RPMI8226 (cell line): ENCODE measurements at places on chromosomes 5 and 9.
A peak's percentile ranks its signal among the peaks of the same experiment; 100 is the strongest.

- no peak for DNase-seq
Measured at GRCh38 chr5:114473541-114473940, 111.7 kb downstream of the KCNN2 start.

DNA sequence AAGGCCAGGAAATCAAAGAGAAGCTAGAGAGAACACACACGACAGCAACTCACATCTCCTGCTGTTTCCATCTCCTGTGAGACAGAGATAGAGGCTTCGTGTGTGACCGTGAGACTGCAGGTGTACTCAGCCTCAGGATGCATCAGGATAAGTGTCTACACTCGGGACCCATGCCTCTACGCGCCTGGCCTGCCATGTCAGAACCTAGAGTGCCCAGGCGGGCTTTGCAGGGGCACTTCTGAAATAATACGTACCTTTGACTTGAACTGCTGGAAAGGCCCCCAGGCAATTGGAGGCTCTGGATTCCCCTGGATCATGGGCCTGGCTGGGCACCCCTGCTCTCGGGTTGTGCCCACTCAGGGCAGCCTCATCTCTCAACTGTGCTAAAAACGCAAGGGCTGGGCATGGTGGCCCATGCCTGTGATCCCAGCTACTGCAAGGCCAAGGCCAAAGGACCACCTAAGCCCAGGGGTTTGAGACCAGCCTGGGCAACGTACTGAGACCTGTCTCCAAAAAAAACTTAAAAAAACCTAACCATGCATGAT lies 13.0 kb downstream of the CLPTM1L start:
- no peak for DNase-seq

GRCh38 chr5:15002791-15003190 lies 131.2 kb upstream of the ANKH start:
- DNase-seq, result no peak

GRCh38 chr5:57780306-57780960 lies 297.8 kb upstream of the ACTBL2 start:
- DNase-seq, result no peak

DNA sequence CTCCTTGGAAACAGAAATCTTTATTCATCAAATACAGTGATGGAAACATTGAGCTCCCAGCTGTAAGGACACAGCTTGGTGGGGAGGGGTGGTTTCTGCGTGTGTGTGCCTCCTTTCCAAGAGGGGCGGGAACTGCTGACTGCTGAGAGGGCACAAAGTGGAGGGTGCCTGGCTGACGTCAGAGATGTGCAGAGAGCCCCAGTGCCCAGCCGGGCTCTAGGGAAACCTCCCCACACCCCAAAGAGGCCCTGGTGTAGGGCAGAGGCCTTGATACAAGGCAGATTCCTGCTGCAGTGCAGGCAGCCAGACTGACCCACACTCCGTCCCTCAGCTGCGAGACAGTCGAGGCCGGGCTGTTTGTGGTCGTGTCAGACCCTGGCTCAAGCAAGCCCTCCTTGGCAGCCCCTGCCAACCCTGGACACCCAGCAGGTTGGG lies 191.0 kb downstream of the CACNA1B start:
- no peak for DNase-seq

- DNase-seq, result no peak
Measured at GRCh38 chr5:79255786-79256557, 20.0 kb downstream of the JMY start.

- peak; percentile 92 for DNase-seq
Measured at GRCh38 chr9:137236238-137236935, 4.7 kb upstream of the TUBB4B start.

GRCh38 chr9:81539317-81539716 lies 150.0 kb downstream of the TLE1 start:
- no peak for DNase-seq

- no peak for DNase-seq
Measured at GRCh38 chr5:149886692-149887470, 57.7 kb downstream of the PDE6A start.

DNA sequence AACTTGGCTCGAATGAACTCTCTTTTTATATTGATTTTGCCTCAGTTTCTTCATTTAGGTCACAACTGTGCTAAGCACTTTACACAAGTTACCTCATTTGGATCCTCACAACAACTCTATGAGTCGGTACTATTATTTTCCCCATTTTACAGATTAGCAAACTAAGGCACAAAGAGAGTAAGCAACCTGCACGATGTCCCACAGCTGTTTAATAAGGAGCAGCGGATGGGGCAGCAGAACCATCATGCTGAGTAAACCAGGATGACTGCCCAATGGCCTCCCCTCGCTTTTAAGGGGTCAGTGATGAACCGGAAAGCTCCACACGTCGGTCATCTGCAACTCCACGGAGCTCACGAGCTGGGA lies 607 bp downstream of the PRELID2 start:
- DNase-seq, result no peak

GRCh38 chr5:91390268-91390667 lies 7.2 kb upstream of the ARRDC3 start:
- no peak for DNase-seq

- no peak for DNase-seq
Measured at GRCh38 chr5:112720576-112720975, 17.1 kb upstream of the APC start.

GRCh38 chr5:65790371-65791163 lies 68.6 kb downstream of the NLN start:
- no peak for DNase-seq

DNA sequence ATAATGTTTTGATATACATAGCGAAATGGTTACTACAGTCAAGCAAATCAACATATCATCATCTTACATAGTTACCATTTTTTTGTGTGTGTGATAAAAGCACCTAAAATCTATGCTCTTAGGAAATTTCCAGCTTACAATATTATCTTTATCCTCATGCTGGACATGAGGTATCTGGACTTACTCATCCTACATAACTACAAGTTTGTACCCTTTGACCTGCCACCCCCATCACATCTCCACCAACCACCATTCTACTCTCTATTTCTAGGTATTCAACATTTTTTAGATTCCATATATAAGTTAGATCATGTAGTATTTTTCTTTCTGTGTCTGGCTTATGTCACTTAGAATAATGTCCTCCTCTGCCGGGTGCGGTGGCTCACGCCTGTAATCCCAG lies 79.9 kb downstream of the TAF11L14 start:
- no peak for DNase-seq

GRCh38 chr9:32992595-32993238 lies 8.7 kb downstream of the APTX start:
- no peak for DNase-seq

DNA sequence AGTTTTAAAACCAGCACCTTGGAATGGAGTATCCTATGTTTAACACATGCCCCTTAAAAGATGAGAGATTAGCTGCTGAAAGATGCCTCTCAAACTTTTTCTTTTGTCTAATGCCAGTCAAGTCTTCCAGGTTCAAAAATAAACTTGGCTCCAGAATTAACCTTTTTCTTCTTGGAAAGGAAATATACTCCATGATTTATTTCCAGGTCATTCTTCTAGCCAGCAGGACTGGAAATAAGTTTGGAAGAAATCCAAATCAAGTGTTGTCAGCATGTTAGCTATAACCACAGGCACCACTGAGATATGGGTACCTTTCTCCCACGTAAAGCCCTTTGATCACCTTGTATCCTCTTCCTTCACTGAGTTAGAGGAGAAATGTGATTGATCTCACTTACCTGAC lies 56.1 kb downstream of the NLN start:
- no peak for DNase-seq

DNA sequence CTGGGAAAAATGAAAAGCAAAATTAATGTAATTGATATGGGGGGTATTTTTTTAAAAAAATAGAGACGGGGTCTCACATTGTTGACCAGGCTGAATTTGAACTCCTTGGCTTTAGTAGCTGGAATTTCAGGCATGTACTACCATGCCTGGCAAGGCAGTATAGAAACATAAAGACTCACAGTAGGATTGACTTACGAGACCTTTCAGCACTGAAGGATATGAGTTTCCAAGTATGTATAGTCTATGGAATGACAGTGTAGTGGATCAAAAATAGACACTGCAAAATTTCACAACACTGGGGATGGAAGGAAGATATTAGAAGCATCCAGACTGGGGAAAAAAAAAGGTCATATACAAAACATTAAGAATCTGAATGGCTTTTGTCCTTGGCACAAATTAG lies 6.8 kb downstream of the DCP2 start:
- DNase-seq, result no peak

DNA sequence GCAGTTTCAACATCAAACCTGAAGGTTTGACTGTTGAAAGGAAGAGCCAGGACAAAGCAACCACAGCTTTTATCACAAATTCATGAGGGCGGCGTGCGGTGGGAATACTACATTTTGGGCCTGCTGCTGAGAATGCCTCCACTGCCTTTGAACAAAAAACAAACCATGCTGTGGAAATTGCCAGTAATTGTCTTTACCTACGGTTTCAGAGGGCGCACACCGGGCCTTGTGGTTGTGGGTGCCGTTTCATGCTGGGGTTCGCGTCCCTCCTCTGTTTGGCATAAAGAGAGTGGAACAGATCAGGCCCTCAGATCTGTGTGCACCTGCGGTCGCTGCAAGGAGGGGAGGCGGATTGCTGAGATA lies 27.6 kb upstream of the TCF7 start:
- DNase-seq, result no peak

DNA sequence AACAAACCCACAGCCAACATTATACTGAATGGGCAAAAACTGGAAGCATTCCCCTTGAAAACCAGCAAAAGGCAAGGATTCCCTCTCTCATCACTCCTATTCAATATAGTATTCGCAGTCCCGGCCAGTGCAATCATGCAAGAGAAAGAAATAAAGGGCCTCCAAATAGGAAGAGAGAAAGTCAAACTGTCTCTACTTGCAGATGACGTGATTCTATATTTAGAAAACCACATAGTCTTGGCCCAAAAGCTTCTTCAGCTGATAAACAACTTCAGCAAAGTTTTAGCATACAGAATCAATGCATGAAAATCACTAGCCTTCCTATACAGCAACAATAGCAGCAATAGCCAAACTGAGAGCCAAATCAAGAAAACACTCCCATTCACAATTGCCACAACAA lies 333.7 kb upstream of the EDIL3 start:
- no peak for DNase-seq

GRCh38 chr9:27210588-27210987 lies 86.4 kb downstream of the EQTN start:
- DNase-seq, result no peak

GRCh38 chr9:110308633-110309038 lies 29.0 kb downstream of the TXNDC8 start:
- peak; percentile 35 for DNase-seq

- DNase-seq, result no peak
Measured at GRCh38 chr9:75134495-75134894, 46.2 kb downstream of the OSTF1 start.

DNA sequence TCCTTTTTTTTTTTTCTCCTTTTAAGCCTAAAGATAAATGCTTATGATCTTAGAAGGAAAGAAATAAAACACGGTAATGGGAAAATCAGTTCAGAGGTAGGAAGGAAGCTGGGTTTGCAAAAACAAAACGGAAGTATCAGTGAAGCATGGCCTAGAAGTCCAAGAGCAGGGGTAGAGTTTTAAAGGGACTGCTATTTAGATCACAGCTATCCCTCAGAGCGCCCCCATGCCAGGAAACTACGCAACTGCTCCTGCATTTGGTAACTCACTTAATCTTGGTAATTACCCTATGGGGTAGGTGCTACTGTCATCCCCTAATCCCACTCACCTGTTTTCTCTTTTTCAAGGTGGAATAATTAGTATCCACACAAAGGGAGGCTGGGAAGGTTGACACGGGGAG lies 16.0 kb downstream of the TLE1 start:
- no peak for DNase-seq

- no peak for DNase-seq
Measured at GRCh38 chr9:71308454-71308853, 187.0 kb upstream of the TRPM3 start.

GRCh38 chr5:80853413-80853812 lies 106.8 kb upstream of the RASGRF2 start:
- DNase-seq, result no peak

- DNase-seq, result peak; percentile 31
Measured at GRCh38 chr9:136712690-136713544, 545 bp downstream of the DIPK1B start.

DNA sequence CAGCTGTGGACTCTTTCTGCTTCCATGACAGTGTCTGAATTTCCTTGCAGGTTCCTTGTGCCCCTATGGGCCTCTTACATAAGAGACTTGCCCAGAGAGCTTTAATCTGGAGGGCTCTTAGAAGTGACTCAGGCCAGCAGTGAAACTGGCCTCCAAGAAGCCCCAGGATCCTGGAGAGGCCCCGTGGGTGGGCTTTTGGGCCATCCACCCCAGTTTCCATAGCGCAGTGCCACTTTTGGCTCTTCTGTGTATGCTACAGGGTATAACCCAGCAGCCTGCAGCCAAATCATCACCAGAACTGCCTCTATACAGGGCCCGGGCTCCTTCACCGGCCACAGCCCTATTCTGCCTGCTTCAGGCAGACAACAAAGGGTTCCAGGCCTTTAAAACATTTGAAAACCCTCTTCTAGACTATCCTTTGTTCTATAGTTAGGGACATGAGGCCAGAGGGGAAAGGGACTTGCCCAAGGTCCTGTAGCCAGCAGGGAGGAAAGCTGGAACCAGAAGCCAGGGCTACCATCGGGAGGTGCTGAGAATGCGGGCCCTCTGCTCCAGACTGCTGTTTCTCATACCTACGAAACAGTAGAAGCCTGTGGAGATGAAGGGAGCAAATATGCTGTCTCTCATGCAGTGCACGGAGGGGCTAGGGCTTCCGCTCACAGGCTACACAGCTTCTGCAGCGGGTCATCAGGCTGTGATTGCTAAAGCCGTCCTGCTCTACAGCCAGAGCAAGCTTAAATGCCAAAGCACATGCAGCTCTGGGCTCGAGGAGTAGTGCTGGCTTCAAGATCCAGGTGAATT lies 18.0 kb downstream of the SH3PXD2B start:
- no peak for DNase-seq

GRCh38 chr5:147391781-147392180 lies 118.1 kb downstream of the DPYSL3 start:
- DNase-seq, result peak; percentile 46

- no peak for DNase-seq
Measured at GRCh38 chr5:103602438-103602837, 39.8 kb upstream of the NUDT12 start.

DNA sequence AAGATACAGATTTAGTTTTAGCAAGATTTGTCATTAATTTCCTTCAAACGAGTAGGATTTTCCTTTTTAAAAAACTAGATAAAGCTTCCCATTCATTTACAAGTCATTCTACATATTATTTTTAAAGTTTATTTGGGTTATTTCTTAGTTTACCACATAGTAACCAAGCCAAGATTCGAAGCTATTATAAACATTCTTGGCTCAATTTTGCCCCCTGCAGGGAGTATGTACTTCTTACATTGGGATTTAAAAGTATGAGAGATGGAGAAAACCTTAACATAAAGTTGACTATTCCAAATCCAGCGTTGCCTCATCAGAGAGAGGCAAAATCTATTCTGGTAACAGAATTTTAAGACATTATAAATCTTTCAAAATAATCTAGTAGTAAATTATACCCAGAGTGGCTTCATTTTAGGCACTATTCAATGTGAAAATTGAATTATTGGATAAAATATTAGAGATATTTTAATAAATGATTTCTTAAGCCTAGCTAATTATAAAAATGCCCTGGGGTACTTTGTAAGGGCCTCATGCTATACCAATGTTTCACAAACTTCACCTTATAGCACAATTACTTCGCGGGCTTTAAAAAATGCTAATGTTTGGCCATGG lies 39.1 kb downstream of the FBN2 start:
- peak; percentile 6 for DNase-seq
